ENCODE measurements at places on chromosomes 1 and 21. TPM values are rescaled to one million over a fixed set of nuclear protein-coding genes. Genes with fewer than 3 reads are reported as not detected.

DNA sequence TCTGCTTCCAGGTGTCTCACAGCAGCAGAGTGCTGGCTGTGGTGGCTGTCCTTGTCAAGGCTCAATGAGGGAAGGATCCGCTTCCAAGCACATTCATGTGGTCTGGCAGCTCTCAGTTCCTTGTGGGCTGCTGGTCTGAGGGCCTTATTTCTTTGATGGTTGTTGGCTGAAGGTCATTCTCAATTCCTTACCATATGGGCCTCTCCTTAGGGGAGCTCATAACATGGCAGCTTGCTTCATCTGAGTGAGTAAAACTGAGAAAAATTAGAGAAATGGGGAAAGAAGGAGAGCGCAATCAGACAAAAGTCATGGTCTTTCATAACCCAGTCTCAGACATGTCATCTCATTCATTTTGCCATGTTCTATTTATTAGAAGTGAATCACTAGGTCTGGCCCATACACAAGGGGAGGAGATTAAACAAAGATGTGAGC, 81.7 kb upstream of the TSPAN2 start:
- DNase-seq = no peak

GRCh38 chr1:229043115-229043514, 227.8 kb upstream of the RAB4A start:
- DNase-seq = no peak

DNA sequence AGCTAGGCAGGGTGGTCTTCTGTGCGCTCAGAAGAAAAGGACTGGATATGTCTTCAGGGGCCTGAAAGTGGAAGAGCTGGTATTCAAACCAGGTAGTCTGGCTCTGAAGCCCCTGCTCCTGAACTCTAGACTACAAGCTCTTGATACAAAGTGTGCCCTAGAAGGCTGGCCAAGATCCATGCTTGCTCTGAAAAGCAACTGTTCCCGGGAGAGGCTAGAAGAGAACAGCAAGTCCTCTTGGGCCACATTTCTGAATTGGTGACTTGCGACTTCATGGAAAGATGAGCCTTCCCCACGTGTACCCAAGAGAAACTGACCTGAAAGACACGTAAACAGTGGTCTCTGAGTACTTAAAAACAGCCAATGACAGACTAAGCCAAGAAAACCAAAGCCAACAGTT, 123.3 kb upstream of the GRIK3 start:
- no peak for DNase-seq

- no peak for DNase-seq
Observed at GRCh38 chr1:216804111-216804510, 80.9 kb upstream of the ESRRG start.

Gene CYYR1
- total RNA-seq = 13.6 TPM

GRCh38 chr21:34313116-34313515, 50.7 kb upstream of the KCNE2 start:
- DNase-seq = no peak

GRCh38 chr1:35369922-35370671, 101.6 kb downstream of the ZMYM4 start:
- DNase-seq = no peak
